PC-9 (cell line): ENCODE measurements at places on chromosomes 2 and 18.

- DNase-seq, result no peak
Observed at GRCh38 chr2:187271825-187272224, 176.2 kb downstream of the CALCRL start.

DNA sequence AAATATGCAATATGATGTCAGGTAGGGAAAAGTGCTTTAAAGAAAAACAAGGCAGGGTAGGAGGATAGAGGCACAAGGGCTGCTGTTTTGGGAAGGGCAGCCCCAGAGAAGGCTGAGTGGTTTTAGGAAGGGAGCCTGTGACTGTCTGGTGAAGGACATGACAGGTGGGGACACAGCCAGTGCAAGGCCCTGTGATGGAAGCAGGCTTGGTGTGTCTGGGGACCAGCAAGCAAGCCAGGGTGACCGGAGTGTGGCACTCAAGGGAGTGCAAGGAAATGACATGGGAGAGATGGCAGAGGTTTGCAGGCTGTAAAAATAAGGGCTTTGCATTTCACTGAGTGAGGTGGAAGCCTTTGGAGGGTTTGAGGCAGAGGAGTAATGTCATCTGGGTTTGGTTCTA, 62.0 kb downstream of the LTBP1 start:
- no peak for DNase-seq

GRCh38 chr2:106165029-106165428, 29.1 kb downstream of the UXS1 start:
- no peak for DNase-seq

DNA sequence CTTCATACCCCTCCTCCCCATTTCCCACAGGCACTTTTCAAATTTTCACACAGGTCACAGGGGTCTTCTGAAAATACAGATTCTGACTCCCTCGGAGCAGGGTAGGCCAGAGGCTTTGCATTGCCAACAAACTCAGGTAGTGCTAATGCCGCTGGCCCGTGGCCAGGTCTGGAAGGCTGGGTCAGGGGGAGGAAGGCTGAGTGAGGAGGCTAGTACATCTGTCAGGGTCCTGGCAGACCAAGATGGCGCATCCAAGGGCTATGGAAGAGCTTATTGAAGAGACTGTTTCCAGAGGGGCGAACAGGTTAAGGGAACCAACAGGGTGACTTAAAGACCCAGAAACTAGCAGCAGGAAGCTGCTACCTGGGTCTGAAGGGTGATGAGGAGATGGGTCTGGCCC, 336.7 kb upstream of the ID2 start:
- no peak for DNase-seq

DNA sequence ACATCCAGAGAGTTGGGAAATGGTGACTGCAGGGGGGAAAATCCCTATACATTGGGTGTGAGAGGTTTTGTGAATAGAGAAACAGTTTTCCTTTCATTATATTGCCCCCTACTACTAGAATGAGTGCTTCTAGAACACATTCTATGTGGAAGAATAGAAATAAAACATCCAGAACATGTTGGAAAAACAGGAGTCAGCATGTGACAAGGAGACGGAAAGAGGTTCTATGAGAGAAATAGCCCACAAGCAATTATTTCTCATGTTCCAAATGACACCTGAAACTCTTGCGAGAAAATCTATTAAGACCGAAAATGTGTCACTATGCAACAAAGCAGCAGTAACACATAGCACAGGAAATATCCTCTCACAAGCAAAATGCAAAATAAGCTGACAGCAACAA, 202.7 kb upstream of the SPOPL start:
- DNase-seq, result no peak

- no peak for DNase-seq
Observed at GRCh38 chr2:144642856-144643255, 122.9 kb upstream of the ZEB2 start.

DNA sequence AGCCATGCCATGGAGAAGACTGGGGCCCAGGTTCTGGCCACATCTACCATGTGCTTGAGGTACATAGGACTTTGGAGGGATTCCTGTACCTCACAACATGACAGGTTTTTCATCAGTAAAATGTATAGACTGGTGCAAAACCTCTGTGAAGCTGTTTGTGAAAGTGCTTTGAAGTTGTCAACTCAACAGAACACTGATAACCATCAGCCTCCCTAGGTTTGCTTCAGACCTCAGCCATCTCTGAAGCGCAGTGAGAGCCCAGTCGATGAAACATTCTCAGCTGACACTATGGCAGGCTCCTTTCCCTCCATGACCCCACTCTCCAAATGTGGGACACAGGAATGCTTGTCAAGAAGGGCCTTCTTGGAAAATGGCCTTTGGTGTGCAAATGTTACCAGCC, 38.6 kb downstream of the STK25 start:
- DNase-seq, result no peak

DNA sequence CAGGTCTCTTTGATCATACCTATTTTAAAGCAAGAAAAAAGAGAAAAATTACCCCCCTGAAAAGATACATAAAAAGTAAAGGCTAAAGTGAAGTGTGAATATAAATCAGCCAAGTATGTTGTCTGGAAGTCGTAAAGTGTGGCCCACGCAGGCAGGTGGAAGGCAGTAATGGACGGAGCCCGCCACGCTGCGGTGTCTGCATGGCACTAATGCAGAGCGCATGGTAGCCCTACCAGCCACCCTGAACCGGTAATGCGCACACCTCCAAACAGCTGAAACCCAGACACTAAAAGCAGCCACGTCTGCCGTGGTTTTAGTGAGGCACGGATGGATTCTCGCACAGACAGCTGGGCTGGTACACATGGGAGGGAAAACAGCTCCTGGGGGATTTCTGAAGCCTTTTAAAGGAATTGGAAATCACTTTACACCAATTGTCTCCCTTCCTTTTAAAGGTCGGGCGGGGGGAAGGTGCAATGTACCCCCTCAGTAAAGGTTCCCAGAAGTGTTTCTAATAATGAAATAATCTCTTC, 615.2 kb downstream of the CNTNAP5 start:
- DNase-seq, result no peak

DNA sequence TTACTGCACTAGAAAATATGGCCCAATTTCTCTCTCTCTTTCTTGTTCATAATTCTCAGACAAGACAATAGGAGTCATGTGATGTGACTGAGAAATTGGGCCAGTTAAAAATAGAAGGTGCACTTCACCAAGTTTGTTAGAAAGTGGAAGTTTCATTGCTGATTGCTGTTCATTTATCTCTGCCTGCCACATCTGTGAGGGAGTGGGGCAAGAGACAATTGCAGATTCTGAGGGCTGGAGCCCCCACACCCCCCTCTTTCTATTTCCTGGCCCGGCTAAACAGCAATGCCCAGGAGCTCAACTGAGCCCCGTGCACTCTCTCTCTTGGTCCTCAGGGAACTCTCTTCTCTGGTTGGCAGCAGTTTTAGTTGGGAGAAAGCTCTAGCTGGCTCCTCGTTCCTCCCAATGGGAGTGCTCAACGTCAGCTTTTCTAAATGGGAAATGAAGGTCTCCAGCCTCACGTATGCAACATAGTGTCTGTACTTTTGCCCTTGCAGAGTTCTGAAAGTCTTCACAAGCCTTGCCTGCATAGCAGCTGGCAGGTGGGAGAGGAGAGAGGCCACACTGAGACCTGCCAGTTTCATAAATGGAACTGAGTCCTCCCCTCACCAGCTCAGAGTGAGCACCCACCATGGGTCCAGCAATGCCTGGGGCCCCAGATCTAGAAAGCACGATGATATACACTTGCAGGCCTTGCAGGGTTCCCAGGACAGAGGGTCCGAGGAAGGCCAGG, 115.7 kb downstream of the MYCN start:
- no peak for DNase-seq
